Left lobe of liver (tissue), 2 donors: ENCODE measurements at places on chromosomes 13 and 19. TPM values are rescaled to one million over a fixed set of nuclear protein-coding genes. Genes with fewer than 3 reads are reported as not detected.

The FGF9 gene
- not detected for total RNA-seq

The ZNF44 gene
- 7.6 TPM for total RNA-seq

The NKG7 gene
- total RNA-seq, result 1.7 TPM

The CLEC17A gene
- total RNA-seq, result not detected

The AXL gene
- 10.1 TPM for total RNA-seq

The GPR108 gene
- total RNA-seq, result 28.8 TPM

The URAD gene
- total RNA-seq, result not detected

The DAND5 gene
- not detected for total RNA-seq

The ACTN4 gene
- 156 TPM for total RNA-seq

The TRIP10 gene
- 9.0 TPM for total RNA-seq

The RFPL4AL1 gene
- not detected for total RNA-seq

The RNF17 gene
- 0.33 TPM for total RNA-seq

The FXYD3 gene
- 1.4 TPM for total RNA-seq

The CYP2A7 gene
- 485 TPM for total RNA-seq

The KLK4 gene
- not detected for total RNA-seq

The TIMM13 gene
- 63.9 TPM for total RNA-seq

The SIAH3 gene
- not detected for total RNA-seq

The VSIG10L gene
- total RNA-seq, result 1.8 TPM

The ZNF493 gene
- 5.9 TPM for total RNA-seq

The FBXO17 gene
- 64.3 TPM for total RNA-seq

The ZNF560 gene
- total RNA-seq, result not detected

The ZNF829 gene
- 0.70 TPM for total RNA-seq

The SYDE1 gene
- 3.4 TPM for total RNA-seq

The SMIM44 gene
- total RNA-seq, result not detected

The FRY gene
- 15.1 TPM for total RNA-seq

The DMKN gene
- total RNA-seq, result 2.0 TPM
